Left renal cortex interstitium (tissue), 4 donors: ENCODE measurements at places on chromosomes 4 and X. TPM values are rescaled to one million over a fixed set of nuclear protein-coding genes. Genes with fewer than 3 reads are reported as not detected.

DNA sequence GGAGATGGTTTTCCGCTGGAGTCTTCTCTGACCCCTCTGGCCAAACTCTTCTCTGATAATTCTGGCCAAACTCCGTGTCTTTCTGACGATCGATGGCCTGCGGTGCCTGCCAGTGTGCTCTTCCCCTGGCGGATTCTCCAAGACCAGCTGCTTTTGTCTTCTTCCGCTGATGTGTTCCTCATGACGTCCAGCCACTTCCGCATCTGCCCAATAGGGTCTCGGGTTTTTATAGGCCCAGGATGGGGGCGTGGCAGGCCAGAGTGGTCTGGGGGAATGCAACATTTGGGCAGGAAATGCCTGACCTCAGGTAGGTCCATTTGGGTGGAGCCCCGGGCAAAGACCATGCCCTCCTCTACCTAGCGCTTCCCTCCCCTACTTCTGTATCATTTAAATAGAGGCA is 1542.1 kb downstream of the STIM2 start:
- no peak for DNase-seq

GRCh38 chr4:176726803-176727202 is 65.9 kb downstream of the VEGFC start:
- no peak for DNase-seq

DNA sequence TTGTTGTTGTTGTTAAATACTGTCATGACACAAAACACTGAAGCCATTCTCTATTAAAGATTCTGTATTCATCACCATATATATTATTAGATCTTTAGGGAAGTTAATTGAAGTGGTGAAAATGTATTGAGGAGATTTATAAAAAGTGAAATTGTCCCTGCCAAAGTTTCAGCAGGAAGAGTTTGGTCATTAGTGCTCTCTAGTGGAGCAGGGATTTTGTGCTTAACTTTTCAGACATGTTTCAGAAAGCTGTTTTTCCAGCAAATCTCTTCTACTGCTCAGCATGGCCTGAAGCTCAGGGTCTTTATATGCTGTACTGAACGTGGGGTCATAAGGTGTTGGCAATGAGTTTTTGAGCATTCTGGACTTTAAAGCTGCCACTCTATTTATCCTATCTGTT is 36.7 kb upstream of the CXXC4 start:
- no peak for DNase-seq

DNA sequence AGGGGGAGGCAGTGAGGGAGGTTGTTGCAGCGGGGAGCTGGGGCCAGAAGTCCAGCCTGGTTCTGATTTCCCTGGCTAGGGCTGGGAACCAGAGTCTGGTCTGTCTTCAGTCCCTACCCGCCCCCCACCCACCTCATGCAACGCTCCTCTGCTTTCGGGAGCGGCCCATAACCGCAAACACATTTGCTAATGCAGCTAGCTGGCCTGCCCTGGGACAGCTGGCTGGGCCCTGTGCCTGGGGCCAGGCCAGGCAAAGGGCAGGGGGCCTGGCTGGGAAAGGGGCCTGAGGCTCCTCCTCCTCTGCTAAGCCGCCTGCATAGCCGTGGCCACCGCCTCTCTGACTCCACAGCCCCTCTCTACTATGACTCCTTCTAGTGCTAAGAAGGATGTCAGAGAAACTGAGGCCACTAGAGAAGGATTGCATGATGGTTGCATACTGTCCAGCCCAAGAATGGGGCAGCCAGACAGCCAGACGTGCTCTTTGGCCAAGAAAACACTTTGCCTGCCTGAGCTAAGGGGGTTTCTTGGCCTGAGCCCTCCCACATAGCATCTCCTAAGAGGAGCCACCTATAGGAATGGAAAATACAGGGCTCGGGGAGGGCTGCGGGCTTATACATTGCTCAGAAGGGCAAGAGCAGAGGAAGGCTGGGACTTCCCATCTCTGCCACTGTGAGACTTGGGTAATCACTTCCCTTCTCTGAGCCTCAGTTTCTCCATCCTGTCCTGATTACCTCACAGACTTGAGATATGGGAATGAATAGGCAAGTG is 76.9 kb downstream of the PJA1 start:
- DNase-seq = no peak

GRCh38 chrX:153032397-153033118 is 23.7 kb upstream of the PNMA3 start:
- peak; percentile 34 for DNase-seq

GRCh38 chr4:36508394-36508793 is 227.0 kb downstream of the DTHD1 start:
- no peak for DNase-seq

GRCh38 chr4:7938266-7938608 is 1.4 kb downstream of the AFAP1 start:
- no peak for DNase-seq

- DNase-seq = peak; percentile 55
Observed at GRCh38 chr4:144355811-144356757, 215.6 kb upstream of the GYPA start.

- DNase-seq = no peak
Observed at GRCh38 chr4:72152731-72153130, 120.9 kb downstream of the NPFFR2 start.

GRCh38 chr4:98706200-98706813 is 47.9 kb upstream of the TSPAN5 start:
- DNase-seq = no peak

- DNase-seq = no peak
Observed at GRCh38 chrX:4825550-4825949, 1112.1 kb upstream of the PRKX start.

DNA sequence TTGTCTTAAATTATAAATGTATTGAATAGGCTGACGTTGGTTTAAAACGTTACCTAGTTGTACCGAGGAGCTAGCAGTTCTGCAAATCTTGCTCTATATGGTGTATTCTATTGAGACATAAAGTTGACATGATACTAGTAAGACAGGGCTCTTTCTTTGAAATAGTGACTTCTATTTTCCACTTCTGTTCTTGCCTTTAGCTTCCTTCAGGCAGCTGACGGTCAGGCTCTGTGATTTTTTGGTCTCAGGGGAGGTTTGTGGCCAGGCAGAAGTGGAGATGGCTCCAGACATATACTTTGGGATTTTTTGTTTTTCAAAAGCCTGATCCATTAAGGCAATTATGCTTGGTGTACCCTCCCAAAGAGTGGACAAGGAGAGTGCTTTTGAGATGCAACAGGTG is 95.2 kb downstream of the SLC34A2 start:
- DNase-seq = no peak

DNA sequence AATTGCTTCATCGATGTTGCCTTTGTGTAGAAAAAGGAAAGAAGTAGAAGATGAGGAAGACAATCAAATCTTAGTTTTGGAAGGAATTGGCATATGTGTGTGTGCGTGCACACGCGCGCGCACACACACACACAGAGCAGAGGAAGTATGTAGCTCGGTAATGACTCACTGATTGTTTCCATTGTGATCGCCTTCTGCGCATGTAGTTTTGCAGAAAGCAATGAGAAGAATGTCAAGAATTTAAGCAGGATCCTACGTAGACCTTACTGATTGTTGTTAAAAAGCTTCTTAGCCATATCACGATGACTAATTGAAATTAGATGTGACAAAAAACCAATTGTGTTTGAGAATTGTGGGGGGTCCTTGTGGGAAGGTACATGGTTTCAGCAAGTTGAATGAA is 12.8 kb upstream of the LIMCH1 start:
- DNase-seq = no peak

DNA sequence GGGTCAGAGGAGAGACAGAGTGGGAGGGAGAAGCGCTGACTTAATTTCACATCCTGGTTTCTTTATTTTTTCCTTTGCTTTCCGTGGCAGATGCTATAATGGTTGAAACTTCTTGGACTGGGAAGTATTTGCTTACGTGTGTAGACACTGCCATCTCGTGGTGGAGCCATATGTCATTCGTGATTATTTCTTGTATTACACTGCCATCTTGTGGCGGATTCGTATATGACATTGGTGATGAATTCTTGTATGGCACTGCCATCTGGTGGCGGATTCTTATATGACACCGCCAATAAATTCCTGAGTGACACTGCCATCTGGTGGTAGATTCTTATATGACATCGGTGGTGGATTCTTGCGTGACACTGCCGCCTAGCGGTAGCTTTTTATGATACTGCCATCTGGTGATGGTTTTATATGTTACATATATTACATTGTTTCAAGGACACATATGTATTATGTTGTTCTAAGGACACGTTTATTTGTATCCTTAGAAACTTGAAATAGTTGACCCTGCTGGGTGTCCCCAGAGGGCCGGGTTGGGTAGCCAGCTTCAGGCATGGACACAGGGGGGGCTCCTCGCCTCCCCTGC is 37.3 kb upstream of the CLCN4 start:
- peak; percentile 52 for DNase-seq

GRCh38 chrX:151346931-151347543 is 50.0 kb upstream of the VMA21 start:
- DNase-seq = no peak

- no peak for DNase-seq
Observed at GRCh38 chrX:19883878-19884277, 3.5 kb downstream of the SH3KBP1 start.

GRCh38 chrX:99394456-99394855 is 1015.6 kb downstream of the PCDH19 start:
- DNase-seq = no peak

DNA sequence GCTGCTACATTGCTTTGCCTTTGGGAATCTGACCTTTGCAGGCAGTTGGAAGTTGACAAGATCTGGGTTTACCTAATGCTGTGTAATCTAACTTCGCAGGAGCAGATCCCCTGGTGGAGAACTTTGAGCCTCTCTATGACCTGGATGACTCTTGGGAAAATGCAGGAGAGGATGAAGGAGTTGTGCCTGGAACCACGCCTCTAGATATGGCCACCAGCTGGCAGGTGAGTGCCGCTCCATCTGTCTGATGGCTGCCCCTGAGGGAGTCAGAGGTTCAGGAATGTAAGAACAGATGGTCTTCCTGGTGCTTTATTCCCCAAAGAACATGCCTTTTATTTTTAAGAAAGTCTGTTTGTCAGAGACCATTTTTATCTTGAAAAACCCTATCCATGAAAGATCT is 109.3 kb downstream of the NFKB1 start:
- no peak for DNase-seq

GRCh38 chr4:13413729-13414437 is 70.3 kb downstream of the RAB28 start:
- no peak for DNase-seq

GRCh38 chr4:163331629-163332376 is 593 bp downstream of the NPY1R start:
- no peak for DNase-seq

GRCh38 chrX:41381685-41382084 is 47.7 kb downstream of the DDX3X start:
- DNase-seq = no peak

DNA sequence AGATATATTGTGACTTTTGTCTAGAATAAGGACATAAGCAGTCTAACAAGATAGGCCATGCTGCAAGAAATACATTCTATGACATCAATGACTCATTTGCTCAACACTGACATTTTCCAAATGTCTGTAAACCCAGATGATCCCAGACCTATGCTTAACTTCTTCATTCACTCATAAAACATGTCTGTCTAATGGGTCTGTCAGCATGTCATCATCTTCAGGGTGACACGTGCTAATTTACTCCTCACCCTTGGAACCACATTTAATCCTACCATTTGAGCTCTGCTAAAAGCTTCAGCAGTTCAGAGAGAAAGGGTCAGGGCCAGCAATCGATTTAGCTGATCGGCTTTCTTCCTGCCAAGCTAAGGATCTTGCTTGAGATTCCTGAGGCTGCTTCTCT is 109.4 kb upstream of the MAP3K15 start:
- no peak for DNase-seq

- DNase-seq = no peak
Observed at GRCh38 chrX:9278475-9279233, 186.2 kb upstream of the TBL1X start.

DNA sequence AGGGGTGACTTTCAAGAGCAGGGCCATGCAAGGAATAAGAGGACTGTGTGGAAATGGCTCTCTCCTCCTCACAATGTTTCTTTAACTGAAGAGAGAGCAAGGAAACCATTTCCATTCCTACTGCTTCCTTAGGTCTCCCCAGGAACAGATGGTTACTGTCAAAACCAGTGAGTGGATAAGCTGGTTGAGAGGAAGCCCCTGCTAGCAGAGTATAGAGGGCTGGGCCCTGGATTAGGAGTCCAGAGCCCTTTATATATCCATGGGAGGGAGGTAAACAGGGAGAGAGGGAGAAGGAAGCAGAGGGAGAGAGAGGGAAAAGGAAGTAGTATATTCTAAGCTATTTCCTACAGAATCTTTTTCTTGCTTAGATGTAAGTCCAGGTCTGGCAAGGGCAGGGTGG is 43.8 kb upstream of the LAS1L start:
- DNase-seq = no peak

DNA sequence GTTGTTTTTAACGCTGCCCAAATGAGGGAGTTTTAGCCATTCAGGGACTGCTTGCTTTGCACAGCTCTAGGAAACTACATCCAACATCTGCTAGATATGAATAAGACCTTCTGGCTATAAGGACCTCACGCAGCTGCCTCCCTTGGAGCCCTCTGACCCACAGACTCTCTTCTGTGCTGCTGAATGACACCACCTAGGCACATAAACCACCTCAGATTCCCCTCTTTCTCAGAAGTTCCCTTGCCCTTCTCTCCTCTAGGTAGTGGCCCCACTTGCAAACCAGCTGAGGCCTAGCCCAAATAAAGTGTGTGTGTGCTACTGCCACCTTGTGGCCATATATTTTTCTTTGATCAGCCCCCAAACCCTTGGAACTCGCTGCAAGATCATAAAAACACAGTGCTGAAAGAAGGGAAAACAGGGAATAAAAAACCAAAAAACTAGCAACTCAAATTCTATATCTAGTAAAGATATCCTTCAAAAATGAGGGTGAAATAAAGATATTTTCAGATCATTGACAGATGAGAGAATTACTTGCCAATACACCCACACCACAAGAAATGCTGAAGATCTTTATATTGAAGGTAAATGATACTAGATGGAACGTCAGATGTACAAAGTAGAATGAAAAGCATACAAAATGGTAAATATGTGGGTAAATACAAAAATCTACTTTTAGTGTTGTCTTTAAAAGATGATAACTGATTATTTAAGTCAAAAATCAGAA is 265.9 kb downstream of the ADAMTS3 start:
- DNase-seq = peak; percentile 48

DNA sequence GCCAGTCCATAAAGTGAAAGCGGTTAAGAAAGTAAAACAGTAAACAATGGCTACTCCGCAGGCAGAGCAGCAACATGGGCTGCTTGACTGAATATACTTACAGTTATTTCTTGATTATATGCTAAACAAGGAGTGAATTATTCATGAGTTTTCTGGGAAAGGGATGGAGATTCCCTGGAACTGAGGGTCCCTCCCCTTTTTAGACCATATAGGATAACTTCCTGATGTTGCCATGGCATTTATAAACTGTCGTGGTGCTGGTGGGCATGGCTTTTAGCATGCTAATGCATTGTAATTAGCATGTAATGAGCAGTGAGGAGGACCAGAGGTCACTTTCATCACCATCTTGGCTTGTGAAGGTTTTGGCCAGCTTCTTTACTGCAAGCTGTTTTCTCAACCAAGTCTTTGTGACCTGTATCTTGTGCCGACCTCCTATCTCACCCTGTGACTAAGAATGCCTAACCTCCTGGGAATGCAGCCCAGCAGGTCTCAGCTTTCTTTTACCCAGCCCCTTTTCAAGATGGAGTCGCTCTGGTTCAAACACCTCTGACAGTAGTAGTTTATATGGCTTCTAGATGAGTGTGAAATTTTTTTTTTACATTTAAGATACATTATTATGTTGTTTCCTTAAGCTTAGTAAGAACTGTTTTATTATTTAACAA is 514.8 kb upstream of the TENM3 start:
- DNase-seq = no peak

- DNase-seq = no peak
Observed at GRCh38 chrX:146863566-146863965, 49.0 kb upstream of the CXorf51A start.

Gene SPANXA2
- polyA plus RNA-seq = not detected

Gene EDA
- polyA plus RNA-seq = 7.3 TPM

Gene TLR2
- 6.0 TPM for polyA plus RNA-seq

Gene TEX13B
- not detected for polyA plus RNA-seq

Gene ACSL4
- 39.9 TPM for polyA plus RNA-seq

Gene SUPT20HL2
- not detected for polyA plus RNA-seq
